BJ (cell line): ENCODE measurements at places on chromosomes 3 and 15.

DNA sequence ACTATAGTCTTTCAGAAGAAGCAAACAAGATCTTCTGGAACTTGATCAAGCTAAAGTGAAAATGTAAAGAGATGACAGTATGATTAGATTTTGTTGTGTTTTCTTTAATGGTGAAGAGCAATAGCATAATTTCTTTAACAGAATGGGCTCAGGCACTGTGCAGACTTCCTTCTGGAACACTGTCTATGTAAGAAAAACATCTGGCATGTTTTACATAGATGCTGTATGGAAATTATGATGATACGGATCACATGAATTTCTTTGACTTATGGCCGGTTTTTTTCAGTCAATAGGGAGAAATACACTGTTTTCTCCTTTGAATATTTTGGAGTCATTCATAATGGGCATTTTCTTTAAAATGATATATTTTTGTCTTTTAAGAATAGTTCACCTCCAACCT lies 42.6 kb downstream of the PHLDB2 start:
- DNase-seq = no peak

- DNase-seq = no peak
Measured at GRCh38 chr3:127185962-127186674, 6.8 kb upstream of the PRR23E start.

- no peak for DNase-seq
Measured at GRCh38 chr15:79373113-79373512, 59.0 kb upstream of the MINAR1 start.

- no peak for DNase-seq
Measured at GRCh38 chr3:128620268-128620691, 30.3 kb downstream of the RPN1 start.

DNA sequence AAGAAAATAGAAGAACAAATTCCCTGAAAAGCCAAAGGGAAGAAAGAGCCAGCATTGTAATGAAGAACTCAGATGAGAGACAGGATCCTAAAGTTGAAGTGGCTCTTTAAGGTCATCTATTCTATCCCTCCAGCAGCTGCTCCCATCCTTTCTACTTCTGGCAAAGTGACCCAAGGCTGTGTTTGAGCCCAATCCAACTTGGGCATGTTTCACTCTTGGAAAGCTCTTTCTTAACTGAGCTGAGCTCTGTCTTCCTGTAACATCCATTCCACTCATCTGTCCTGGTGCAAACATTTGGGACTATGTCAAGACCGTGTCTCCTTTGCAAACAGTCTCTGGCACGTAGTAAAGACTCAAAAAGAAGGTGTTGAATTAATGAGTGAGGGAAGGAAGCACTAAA lies 298.1 kb upstream of the IGF1R start:
- no peak for DNase-seq
